ENCODE measurements at places on chromosomes 7 and 10.

GRCh38 chr7:156034397-156034796 is 222.1 kb upstream of the SHH start:
- no peak for DNase-seq

DNA sequence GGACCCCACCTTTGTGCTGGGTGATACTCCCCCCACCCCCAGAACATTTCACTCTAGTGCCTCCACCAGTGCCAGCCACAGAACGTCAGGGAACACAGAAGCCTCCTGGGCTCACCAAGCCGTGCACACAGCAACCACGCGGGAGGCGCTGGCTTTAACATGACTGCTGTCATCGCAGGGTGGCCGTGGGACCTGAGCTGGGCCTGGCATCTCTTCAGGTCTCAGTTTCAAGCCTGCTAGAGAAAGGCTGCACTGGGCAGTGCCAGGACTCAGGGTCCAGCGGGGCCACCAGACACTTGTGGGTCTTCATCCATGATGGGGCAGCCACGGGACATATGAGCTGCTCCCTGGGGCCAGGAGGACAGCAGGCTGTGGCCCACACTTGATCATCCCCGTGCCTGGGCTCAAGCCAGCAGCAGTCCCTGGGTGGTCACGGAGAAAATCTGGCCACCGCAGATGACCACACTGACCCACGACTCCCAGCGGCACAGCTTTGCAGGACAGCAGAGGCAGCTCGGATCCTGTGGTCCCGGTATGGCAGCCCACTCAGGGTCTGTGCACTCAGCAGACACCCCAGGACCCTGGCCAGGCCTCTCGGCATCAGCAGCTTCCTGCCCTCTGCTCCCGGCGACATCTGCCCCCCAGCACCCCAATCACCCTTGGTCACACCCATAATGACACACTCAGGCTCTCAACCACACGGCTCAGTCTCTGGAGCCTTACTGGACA is 44.2 kb downstream of the CAMK2B start:
- DNase-seq: no peak

- DNase-seq: no peak
These were observed 1.9 kb downstream of the AGBL3 start for GRCh38 chr7:134988161-134988560.

- no peak for DNase-seq
These were observed 23.2 kb downstream of the ELMO1 start for GRCh38 chr7:37425498-37425897.

GRCh38 chr10:15791816-15792524 is 68.3 kb downstream of the MINDY3 start:
- no peak for DNase-seq

DNA sequence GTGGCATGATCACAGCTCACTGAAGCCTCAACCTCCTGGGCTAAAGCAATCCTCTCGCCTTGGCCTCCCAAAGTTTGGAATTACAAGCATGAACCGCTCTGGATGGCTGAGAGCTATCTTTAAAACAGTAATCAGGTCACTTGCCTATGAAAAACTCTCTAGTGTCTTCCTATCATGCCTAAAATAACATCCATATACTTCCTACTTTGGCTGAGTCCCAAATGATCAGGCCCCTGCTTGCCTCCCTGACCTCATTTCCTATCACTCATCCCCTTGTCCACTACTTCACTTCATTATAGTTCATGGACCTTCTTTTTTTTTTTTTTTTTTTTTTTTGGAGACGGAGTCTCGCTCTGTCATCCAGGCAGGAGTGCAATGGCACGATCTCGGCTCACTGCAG is 28.0 kb downstream of the SEPTIN7 start:
- no peak for DNase-seq

DNA sequence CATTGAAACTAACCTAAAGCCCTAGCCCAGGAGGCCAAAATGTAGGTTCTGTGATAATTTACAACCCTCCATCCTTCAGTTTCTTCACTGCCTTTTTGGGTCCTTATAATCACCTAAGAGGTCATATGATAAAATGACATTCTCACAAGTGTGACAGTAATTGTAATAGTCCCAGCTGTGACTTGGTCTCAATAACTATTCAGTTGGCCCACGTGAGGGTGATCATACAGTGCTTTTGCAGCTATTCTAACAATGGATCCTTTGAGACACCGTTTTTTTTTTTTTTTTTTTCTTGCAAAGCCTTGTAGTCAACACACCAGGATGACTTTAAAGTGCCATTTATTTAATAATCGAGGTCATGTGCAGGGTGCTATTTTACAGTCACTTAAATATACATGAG is 760.0 kb downstream of the PHTF2 start:
- DNase-seq: no peak

GRCh38 chr10:72106154-72106849 is 18.0 kb upstream of the SPOCK2 start:
- DNase-seq: no peak

DNA sequence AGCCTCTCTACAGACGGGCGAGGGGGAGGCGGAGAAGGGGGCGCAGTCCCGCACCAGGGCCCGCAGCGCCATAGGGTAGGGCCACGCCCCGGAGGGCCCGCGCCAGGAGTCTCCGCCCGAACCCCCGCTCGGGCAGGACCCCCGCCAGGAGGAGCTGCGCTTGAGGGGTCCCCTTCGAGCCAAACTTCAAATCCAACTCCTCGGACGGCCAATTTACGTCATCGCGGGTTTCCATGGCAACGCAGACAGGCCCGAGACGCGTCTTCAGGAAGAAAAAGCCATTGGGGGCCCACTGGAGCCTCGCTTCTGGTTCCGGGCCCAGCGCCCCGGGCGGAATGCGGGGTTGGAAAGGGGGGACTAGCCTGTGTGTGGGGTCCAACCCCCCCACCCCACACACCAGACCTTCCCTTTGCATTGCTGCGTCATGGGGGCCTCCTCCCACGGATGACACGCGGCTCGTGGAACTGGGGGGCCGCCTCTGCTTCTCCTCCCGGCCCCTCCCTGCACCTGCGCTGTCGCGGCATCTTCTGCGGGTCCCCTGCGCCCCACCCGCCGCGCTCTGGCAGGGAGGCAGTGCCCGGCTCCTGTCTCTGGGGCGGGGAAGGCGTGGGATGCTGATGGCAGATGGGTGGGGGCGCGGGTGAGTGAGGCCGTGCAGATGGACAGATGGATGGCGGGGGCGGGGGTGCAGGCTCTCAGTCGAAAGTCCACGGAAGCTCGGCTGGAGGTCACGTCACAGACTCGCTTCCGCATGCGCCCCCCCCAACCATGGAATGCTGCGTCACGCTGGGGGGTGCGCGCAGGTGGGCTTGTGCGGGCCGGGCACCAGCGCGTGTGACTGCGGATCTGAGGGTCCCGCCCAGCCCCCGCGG is 1.2 kb downstream of the CALY start:
- peak; percentile 77 for DNase-seq

- DNase-seq: no peak
These were observed 113.2 kb downstream of the CDK6 start for GRCh38 chr7:92723205-92723604.

GRCh38 chr7:66505009-66505408 is 123.7 kb upstream of the KCTD7 start:
- no peak for DNase-seq

- DNase-seq: no peak
These were observed 88.9 kb downstream of the GTF2IRD1 start for GRCh38 chr7:74542558-74543117.

- no peak for DNase-seq
These were observed 24.9 kb downstream of the RGR start for GRCh38 chr10:84269773-84270172.

Data from GM12891 (cell line).